ENCODE measurements at places on chromosomes 1 and 21.

- DNase-seq: no peak
Measured at GRCh38 chr1:65084066-65084465, 63.9 kb upstream of the AK4 start.

GRCh38 chr21:15183813-15184257 is 119.0 kb upstream of the NRIP1 start:
- DNase-seq: no peak

DNA sequence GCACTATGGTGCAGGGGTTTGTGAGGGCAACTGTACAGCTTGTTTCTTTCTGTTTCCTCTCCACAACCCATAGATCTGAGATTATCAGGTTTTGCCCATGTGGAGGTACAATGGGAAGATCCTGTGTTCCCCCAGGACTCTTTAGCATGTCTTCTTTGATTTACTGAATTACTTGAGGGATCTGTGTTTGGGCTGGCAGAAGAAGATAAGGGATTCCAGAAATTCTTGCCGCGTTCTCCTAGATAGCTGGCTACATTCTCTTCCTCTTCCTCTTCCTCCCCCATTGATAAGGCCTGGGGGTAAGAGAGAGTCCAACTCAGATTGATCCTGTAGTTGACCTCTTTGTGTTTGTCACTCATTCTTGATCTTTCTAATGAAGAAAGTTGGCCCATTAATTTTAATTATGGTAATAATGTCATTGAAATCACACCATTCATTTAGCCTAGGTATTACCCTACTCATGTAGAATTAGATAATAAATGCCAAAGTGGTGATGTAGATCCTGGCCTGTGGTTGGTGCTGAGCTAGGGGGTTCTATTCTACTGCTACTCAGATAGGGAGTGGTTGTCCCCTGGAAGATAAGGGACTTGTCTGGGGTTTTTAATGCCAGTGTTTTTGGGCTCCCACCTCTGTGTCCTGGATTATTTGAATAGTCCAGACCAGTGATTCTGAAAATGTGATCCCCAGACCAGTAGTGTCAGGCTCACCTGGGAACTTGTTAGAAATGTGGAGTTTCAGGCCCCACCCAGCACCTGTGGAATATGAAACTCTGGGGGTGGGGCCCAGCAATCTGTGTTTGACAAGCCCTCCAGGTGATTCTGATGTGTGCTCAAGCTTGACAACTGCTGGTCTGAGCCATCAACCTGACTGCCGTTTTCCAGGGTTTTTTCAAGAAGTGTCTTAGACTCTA is 122.2 kb downstream of the NOS1AP start:
- no peak for DNase-seq

DNA sequence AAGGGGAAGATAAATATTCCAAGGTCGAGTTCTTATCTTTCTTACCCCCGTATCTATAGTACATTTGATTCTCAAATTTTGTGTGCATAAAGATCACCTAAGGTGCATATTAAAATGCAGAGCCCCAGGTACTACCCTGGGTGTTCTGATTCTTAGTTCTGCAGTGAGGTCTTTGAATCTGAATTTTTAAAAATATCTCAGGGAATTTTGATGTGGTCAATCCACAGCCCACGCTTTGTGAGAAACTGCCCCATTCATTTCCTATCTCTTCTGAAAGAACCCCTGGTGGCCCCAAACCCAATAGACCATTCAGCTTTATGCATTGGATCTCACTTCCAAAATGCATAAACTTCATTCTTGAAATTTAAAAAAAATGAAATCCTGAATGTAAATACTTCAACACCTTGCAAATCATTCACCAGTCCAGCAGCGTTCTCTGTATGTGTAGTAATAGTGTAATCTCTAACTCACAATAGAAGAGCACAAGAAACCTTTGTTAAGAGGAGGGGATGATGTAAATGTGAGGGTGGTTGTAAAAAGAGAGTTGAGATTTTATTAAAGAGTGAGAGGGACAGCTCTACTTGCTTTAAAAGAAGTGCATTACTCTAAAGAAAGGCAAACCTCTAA is 108.8 kb upstream of the ZP4 start:
- DNase-seq: no peak

DNA sequence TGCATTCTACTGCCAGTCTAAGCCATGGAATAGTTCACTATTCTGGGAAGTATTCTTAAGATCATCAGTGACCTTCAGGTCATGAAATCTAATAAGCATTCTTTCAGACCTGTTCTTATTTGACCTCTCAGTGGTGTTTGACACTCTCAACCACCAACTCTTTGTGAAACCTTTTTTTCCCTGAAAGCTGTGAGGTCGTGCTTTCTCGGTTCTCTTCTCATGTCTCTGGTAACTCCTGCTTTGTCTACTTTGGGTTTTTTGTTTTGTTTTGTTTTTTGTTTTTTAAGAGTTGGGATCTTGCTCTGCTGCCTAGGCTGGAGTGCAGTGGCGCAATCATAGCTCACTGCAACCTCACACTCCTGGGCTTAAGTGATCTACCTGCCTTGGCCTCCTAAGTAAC is 56.3 kb downstream of the POU2F1 start:
- no peak for DNase-seq

GRCh38 chr1:71276466-71276865 is 195.6 kb upstream of the ZRANB2 start:
- no peak for DNase-seq

- DNase-seq: no peak
Measured at GRCh38 chr1:203672346-203672745, 45.7 kb downstream of the ATP2B4 start.

DNA sequence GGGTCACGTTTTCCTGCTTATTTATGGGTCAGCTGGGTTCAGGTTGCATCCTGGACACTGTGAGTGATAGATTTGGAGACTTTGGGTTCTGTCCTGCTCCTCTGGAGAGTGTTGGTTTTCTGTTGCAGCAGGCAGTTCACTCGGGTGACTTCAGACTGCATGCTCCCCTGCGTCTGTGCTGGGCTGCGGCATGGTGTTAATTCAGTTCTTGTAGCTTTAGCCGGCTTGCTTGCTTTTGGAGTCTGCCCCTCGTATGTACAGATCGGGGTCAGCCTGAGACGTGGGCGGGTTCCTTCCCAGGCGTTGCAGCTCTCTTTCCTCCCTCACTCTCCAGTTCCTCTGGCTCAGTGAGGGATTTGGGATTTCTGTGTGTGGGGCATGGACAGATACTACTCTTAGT is 38.0 kb downstream of the PCNT start:
- DNase-seq: no peak

- no peak for DNase-seq
Measured at GRCh38 chr1:95018602-95019369, 54.0 kb downstream of the ALG14 start.

GRCh38 chr1:153793261-153793972 is 18.2 kb downstream of the SLC27A3 start:
- DNase-seq: no peak

All from NCI-H2107 (cell line).